ENCODE measurements at places on chromosomes 6 and 20.

DNA sequence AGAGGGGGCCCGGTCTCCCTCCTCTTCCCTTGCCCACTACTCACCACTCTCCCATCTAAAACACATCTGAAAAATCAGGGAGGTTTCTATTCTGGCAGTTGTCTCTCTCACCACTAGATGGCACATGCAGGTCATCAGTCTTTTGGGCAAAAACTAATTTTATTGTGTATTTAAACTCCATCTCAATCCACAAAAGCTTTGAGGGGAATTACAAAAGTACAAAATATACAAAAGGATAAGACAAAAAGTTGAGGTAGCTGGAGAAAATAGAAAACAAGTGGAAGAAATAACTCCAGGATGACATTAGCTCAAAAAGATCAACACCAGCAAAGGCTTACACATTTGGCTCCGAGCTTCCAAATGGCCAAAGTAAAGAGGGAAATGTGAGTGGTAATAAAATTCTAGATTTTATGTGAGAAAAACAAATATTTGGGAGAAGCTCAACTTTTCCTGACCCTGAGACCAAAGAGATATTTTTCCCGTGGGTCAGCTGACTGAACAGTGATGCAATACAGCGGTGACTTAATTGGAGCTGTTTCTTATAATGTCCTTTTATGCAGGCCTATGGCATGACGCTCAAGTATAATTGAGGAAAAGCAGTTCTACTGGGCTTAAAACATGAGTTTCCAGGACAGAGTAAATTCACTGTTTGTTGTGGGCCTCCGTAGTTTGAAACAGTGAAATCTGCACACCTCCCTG lies 79.8 kb upstream of the CHD6 start:
- no peak for DNase-seq

- no peak for DNase-seq
These were observed 98.2 kb downstream of the SLC35B3 start for GRCh38 chr6:8337147-8337546.

DNA sequence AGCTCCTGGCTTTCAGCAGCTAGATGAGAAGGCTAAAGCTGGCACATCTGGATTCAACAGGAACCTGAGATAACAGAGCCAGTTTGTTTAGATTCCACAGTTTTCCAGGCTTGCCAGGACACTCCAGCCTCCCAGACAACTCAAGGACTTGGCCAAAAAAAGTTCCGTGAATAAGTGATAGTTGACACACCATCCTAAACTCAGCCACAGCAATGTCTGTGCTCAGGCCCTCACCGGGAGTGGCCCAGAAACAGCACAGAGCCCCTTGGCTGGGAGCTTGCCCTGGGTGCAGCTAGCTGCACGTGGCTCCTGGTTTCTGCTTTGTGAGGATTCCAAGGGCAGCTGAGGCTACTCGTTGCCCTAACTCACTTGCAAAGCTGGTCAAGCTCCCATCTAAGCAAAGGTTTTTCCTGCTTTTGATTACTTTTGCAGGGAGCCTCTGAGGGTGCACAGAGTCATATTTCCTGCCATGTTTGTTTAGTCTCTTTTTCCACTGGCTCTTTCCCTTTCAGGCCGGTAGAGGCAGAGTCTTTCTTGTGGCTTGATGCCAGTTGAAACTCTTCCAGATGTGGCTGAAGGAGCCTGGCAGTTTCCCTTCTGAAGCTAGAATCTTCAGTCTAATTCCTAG lies 118.3 kb upstream of the ECI2 start:
- no peak for DNase-seq

GRCh38 chr6:9515633-9516606 lies 899.0 kb downstream of the TFAP2A start:
- no peak for DNase-seq

DNA sequence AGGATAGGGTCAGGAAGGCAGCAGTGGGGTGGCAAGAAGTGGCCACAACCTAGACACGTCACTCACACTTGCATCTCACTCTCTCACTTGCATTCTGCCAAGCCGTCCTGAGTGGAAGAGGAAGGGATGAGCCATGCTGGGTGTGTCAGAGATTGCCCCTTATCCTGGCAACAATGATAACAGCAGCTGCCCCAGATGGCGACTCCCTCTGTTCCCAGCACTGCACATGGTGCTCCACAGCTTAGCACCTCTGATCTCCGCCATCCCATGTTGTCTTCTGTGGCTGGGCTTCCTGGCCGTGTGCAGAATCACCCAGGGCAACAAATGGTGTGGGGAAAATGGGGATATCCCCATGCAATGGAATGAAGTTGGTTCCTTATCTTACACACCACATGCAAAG lies 11.1 kb downstream of the KCNB1 start:
- no peak for DNase-seq

GRCh38 chr6:162343936-162344645 lies 383.5 kb downstream of the PRKN start:
- no peak for DNase-seq

- DNase-seq = no peak
These were observed 96.0 kb downstream of the CEBPB start for GRCh38 chr20:50286609-50287008.

GRCh38 chr20:61901392-61902220 lies 164.1 kb downstream of the TAF4 start:
- no peak for DNase-seq

GRCh38 chr20:43843965-43844660 lies 70.5 kb upstream of the TOX2 start:
- DNase-seq = no peak

GRCh38 chr6:130229645-130230044 lies 6.9 kb upstream of the SAMD3 start:
- DNase-seq = no peak

- DNase-seq = no peak
These were observed 316.2 kb downstream of the ADGRB3 start for GRCh38 chr6:68951270-68951669.
